ENCODE measurements at places on chromosomes 3 and 15.

GRCh38 chr15:76533995-76534394 lies 197.4 kb downstream of the ISL2 start:
- DNase-seq, result no peak

GRCh38 chr3:87260270-87260669 lies 16.1 kb downstream of the POU1F1 start:
- DNase-seq, result peak; percentile 38

DNA sequence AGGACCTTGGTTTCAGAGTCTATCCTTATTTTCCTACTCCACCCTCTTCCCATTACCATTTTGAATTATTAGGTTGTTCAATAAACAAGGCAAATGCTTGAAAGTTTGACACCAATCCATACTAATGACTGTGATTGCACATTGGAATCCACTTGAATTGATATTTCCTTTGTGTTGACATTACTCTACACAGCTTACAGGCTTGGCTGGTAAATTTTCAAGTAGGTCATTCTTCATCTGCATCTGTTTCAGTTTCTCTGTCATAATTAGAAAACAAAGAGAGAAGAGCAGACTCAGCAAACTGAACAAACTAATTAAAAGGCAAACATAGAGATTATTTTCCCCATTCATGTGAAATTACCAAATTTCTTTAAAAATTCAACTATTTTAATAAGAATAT lies 732.9 kb upstream of the BCHE start:
- no peak for DNase-seq

DNA sequence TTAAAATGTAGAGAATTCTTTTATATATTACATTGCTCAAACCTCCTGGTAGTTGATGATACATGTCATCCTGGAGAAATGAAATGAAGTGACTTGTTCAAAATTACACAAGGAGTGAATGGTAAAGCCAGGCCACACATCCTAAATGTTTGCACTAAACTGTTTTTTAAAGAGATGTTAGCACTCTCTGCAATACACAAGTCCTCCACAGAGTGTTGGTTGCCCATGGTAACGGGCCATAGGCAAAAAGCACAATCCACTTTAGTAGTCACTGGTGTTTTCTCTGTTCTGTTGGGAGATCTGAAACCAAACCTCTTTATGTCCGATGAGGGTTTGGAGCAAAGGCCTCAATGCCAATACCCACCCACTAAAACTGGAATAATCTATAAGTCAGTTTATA lies 907.4 kb downstream of the NTRK3 start:
- DNase-seq, result no peak

GRCh38 chr15:87500240-87500639 lies 756.3 kb downstream of the NTRK3 start:
- no peak for DNase-seq

- DNase-seq, result no peak
Observed at GRCh38 chr15:53862386-53862785, 102.9 kb upstream of the WDR72 start.

- peak; percentile 25 for DNase-seq
Observed at GRCh38 chr3:35772381-35773015, 133.2 kb downstream of the ARPP21 start.

GRCh38 chr15:51054535-51054934 lies 40.2 kb downstream of the TNFAIP8L3 start:
- DNase-seq, result no peak

DNA sequence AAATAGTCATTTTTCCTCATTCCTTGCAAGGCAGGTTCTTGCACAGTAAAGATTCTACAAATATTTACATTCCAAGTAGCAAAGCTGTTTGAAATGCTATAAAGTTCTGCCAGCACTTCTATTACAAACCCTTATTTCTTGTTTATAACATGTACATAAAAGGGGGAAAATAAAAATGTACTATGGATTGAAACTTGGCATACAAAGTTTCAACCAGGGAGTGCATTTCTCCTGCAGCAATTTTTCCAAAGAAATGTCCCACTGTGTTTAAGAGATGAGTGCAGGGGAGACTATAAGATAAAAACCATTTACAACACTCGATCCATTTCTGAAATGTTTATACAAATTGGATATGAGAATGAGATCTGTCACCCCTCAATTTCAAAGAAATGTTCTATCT lies 3.3 kb downstream of the CNTN3 start:
- no peak for DNase-seq

DNA sequence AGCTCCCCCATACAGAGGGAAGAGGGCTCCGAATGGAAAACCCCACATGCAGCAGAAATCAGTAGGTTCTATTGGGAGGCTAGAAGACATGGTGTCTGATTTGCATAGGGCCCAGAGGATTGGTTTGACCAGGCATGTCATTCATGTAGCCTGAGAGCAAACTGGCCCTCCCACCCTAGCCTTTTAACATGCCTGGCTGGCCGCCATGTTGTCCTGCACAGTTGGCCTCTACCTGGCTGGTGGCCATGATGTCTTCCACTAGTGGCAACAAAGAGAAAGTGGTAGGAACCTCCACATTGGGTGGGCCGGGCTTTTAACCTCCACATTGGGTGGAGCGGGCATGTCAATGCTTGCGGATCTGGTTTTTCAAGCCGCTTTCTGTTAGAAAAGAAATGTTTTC lies 312.1 kb downstream of the TAFA4 start:
- DNase-seq, result no peak

DNA sequence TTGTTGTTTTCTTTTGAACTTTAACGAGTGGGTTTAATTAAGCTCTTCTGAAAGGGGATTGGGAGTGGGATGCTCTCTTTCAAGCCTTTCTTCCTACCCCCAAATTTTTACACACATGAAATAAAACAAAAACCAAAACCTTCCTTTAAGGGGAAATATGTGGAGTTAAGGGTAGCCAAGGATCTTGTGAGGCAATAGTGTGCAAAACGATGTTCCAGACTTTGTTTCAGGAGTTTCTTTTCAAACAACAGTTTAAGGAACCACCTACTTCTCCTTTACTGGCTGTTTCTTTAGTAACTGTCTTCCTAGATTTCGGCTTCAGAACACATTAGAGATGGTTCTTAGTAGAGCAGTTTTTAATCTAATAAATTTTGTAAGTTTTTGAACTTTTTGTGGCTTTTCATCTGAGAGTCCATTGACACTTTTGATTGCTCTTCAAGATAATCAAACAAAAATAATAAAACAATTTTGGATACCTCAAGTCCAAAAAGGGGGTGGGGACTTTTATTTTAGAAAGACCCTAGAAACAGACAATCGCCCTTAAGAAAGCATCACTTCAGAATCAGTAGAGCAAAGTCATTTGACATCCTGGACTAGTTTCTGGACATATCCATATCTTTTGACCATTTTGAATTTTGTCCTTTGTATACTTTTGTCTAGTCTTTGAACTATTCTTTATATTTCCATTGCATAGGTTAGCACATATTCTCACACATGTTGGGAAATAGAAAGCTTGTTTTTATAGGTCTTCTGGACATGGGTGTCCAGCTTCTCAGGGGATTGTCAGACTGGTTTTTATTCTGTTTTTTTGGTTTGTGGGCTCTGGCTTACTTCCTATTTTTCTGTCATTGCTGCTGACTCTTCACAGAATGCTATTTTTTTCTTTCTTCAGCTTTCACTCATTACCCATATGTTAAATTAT lies 6.0 kb downstream of the DIPK2A start:
- no peak for DNase-seq

DNA sequence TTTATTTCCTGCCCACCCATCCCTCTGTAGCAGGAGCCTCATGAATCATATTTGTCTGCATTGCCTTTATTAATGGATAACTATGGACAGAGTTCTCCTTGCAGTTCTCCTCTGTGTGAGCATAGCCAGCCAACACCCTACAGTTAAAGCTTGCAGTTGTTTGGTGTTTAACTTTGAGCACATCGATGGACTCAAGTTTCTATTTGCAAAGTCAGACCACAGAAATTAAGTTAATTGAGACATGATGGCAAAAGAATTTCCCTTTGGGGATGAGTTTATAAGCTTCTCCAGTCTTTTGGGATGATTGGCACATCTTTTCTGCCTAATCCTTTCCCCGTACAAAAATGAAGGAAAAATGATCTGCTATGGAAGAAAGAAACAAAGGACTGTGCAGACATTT lies 398.9 kb upstream of the THBS1 start:
- no peak for DNase-seq

GRCh38 chr15:78049691-78050440 lies 27.6 kb downstream of the TBC1D2B start:
- DNase-seq, result peak; percentile 93

DNA sequence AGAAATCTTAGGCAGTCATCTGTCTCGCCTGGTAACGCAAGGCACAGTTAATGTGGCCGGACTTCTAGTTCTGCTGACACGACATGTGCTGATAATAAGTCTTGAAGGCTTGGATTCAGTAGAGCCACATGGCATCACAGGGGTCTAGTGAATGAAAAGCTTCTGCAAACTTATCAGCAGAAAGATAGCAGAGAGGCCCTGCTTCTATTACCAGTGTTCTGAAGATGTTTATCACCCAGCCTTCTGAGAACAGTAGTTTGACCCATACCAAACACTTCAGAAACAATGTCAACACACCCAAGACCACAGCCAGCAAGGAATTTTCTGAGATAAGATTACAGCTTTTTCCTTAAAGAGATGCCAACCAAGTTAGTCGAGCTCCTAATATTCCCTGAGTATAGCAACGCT lies 102.7 kb upstream of the UMPS start:
- no peak for DNase-seq

- no peak for DNase-seq
Observed at GRCh38 chr3:72998466-72998865, 1.9 kb downstream of the PPP4R2 start.

- DNase-seq, result no peak
Observed at GRCh38 chr3:9732080-9732739, 675 bp downstream of the BRPF1 start.

DNA sequence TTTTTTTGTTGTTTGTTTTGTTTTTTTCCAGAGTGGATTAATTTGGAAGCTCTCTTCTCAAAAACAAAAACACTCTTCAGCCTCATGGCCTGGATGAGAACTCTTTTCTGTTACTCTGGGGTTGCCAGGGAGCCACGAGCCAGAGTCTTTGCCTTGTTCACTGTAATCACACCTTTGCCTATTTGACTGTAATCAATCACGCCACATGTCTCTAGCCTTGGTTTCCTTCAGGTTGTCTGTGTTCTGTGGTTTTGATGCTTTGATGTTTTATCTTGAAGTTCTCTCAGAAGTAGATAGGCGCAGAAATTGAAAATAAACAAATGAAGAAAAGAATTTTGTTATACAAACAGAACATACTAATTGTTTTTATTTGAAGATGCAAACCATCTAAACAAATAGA lies 62.3 kb upstream of the IGF1R start:
- no peak for DNase-seq

DNA sequence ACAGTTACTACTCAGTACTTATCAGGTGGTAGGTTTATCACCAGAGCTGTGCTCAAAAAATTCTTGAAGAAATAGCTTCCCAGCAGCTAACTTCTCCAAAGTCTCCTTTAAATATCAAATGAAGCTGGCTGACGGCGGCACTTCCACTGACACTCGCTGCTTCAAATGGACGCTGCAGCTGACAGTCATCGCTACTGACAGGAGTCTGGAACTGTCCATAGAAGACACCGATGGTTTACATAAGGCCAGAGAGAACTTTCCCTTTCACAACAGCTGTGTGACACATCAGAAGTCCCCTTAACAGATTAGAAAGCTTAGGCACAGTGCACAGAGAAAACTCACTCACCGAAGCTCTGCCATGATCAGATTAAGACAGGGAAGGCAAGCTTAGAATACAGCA lies 270.2 kb downstream of the SHOX2 start:
- no peak for DNase-seq

DNA sequence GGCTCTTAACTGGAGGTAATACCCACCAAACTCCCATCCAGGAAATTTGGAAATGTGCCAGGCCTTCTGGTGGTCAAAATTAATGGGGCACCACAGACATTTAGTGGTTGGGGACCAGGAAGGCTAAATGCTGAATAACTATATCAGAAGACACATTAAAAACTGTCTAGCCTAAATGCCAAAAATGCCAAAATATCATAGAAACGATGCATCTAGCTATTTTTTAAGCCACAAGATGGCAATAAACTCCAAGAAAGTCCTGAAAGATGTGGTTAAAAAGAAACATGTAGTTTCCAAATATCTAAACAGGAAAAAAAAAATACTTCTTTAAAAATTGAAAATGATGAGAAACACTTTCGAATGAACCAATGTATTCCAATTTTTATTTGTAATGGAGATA lies 19.9 kb downstream of the CCDC14 start:
- DNase-seq, result no peak

DNA sequence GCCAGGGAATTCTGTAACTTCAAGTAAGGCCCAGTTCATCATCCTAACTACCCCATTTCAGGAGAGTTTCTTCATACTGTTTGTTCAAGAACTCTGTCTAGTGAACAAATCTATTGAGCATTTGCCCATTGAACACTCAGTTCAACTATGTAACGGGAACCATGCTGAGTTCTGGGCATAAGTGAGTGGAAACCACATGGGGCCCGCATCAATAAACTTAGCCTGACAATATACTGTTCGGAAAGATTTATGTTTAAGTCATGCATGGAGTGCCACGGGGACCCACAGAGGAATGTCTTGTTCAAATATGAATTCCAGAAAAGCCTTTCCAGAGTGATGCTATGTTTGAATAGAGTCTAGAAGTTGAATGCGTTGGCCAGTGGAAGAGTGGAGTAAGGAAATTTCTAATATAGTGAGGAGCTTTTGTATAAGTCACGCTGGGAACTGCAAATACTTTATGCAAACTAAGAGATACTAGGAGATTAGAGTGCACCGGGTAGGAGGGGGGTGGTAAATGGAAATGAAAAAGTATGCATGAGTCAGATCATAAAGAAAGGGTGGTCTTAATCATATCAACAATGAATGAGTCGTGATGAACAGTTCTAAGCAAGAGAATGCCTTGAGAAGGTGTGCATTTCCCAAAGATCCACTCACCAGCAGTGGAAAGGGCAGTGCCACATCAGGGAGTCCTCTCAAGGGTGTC lies 279.8 kb downstream of the VPS13C start:
- DNase-seq, result no peak

DNA sequence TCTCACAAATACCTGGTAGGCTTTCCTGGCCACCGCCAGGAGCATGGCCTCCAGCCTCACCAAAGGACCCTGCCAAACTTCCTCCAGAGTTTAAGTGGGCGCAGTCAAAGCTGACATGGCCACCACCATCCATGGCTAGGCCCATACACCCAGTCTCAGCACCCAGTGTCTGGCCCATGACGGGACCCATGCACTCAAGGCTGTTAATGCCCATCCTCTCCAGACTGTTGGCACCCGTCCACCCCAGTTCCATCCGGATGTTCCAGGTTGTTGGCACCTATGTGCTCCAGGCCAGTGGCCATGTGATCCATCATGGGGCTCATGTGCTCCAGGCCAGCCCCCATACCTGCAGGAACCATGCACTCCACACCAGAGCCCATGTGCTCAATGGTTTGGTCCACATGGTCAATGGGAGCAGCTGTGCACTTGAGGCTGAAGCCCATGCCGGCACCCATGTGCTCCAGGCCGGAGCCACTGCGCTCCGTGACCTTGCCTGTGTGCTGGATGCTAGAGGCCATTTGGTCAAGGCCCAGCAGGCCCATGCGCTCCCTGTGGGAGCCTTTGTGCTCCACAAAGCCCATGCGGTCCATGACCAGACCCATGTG lies 20.4 kb downstream of the CTDSPL2 start:
- DNase-seq, result no peak

- no peak for DNase-seq
Observed at GRCh38 chr3:42746455-42747450, 26.3 kb downstream of the CCDC13 start.
